ENCODE measurements at places on chromosomes 4 and X. TPM values are rescaled to one million over a fixed set of nuclear protein-coding genes. Genes with fewer than 3 reads are reported as not detected.
A peak's percentile ranks its signal among the peaks of the same experiment; 100 is the strongest.

Gene TTC29
- total RNA-seq, result not detected

Gene HTN3
- not detected for total RNA-seq

Gene AFAP1
- total RNA-seq, result 40.1 TPM

Gene MAGEA4
- total RNA-seq, result not detected

Gene SPANXB1
- not detected for total RNA-seq

Gene REPS2
- 4.9 TPM for total RNA-seq

Gene F8A1
- 2.2 TPM for total RNA-seq

Gene GAB3
- 10.9 TPM for total RNA-seq

Gene VSIG1
- total RNA-seq, result 0.54 TPM

- DNase-seq, result no peak
Observed at GRCh38 chrX:127552571-127552970, 499.6 kb downstream of the ACTRT1 start.

DNA sequence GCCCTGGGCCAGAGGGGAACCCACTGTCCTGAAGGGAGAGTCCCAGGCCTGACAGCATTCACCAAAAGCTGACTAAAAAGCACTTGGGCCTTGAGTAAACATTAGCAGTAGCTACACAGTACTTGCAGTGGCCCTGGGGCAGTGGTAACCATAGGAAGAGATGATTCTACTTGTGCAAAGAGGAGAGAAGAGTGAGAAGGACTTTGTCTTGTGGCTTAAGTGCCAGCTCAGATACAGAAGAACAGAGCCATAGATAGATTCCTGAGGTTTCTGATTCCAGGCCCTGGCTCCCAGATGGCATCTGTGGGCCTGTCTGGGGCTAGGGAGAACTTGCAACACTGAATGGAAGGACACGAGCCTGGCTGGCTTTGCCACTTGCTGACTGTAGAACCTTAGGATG is 100.5 kb downstream of the PTCHD1 start:
- DNase-seq, result no peak

- DNase-seq, result no peak
Observed at GRCh38 chr4:76987153-76987591, 37.6 kb downstream of the SEPTIN11 start.

- no peak for DNase-seq
Observed at GRCh38 chrX:109601486-109601885, 23.5 kb downstream of the KCNE5 start.

- no peak for DNase-seq
Observed at GRCh38 chr4:169902658-169903345, 123.4 kb downstream of the MFAP3L start.

DNA sequence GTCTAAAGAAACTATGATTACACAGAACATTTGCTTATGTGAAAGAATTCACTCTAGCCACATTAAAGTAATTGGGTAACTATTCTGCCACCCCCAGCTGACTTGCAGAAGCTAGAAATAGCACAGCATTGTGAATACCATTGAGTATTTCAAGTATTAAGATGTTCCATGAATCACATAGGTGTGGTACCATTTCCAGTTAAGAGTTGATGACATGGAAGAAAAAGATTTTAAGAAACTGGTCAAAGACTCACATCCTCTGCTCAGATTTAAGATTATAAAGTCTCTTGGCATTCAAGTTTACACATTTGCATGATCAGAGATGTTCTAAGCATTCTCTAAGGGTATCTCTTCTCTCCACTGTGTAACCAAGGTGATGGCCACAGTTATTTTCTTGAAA is 287.5 kb downstream of the CAMK2D start:
- DNase-seq, result no peak

DNA sequence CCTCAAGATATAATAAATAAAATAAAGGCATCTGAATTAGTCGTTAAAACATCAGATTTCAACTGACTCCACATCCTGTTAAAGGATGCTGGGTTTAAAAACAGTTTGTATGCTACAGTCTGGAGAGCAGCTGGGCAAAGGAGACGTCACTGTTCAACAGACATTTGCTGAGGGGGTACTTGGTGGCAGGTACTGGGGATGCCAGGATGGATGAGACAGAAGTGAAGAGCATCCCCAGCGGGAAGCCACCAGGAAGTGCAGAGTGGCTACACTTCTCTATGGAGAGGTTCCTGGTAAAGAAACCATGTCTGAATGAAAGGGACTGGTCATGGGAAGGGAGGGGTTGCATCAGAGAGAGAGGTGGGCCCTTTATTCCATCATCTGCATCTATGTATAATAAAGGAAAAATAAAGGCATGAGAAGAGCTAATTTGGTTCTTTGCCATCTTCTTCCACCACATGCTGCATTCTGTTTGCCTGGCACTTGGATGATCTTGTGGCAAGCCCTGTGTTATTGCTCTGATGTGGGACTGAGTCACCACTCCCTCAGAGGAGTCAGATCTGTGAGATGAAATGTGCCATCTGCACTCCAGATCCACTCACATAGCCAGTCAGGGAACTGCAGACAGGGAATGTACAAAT is 145.0 kb downstream of the SOWAHB start:
- peak; percentile 35 for DNase-seq

DNA sequence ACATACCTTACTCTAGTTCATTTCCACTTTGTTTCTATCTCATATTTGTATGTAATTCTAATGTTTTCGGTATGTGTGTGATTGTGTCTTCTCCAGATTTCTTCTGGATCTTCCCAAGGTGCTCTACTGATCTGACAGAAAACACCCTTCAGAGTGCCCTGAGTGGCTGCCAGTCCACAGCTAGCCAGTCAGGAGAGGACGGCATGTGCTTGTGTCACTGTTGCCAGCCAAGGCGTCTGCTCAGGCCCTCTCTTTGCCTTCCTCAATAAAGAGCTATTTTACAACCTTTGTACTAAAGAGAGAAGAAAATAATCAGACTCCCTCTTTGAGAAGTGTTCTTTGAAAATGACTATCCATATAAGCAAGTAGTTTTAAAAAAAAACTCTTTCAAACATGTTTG is 29.0 kb downstream of the CD99L2 start:
- no peak for DNase-seq

DNA sequence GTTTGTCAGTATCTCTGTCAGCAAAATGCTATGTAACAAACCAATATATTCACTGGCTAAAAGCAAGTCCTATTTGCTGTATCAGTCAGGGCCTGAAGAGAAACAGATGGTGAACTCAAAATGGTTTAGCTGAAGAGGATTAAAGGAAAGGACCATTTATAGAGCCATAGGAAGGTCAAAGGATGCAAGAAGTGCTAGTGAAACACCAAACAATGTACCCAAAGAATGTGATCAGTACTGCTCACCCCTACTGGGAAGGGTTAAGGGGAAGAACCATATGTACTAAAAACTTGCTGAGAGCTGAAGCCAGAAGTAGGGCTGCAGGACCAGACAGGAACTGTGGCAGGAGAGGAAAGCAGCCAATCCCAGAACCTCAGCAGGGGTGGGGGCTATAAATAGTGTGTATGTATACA is 479.3 kb downstream of the INPP4B start:
- no peak for DNase-seq

GRCh38 chrX:55754861-55755294 is 37.3 kb downstream of the RRAGB start:
- no peak for DNase-seq

DNA sequence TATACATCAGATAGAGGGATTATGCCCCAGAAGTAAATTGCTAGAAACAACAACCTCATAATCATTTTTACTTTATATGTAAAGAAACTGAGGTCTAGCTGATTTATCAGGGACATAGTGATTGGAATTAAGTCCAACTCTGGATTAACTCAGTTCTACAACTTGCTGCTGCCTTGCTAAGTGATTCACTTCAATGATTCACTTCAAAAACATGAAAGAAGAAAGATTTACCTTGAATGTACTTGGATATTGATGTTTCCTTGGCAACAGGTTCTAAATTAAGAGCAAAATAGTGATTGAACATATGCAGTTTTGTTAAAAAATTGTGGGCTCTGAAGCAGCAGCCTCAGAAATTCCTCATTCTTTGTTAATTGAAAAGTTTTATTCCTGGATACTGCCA is 99.8 kb upstream of the H2AZ1 start:
- DNase-seq, result no peak

- DNase-seq, result no peak
Observed at GRCh38 chr4:19729886-19730651, 521.6 kb upstream of the SLIT2 start.

DNA sequence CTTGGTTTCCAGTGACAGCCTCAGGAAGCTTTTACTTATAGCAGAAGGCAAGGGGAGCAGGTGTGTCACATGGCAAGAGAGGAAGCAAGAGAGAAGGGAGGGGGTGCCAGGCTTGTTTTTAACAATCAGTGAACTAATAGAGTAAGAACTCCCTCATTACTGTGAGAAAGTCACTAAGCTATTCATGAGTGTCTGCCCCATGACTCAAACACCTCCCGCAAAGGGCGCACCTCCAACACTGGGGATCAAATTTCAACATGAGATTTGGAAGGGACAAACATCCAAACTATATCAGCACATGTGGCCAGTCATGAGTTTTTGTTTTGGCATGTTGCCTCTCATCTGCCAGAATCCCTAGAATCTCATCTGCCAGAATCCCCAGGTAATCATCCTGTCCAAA is 183.5 kb upstream of the C1QTNF7 start:
- no peak for DNase-seq

DNA sequence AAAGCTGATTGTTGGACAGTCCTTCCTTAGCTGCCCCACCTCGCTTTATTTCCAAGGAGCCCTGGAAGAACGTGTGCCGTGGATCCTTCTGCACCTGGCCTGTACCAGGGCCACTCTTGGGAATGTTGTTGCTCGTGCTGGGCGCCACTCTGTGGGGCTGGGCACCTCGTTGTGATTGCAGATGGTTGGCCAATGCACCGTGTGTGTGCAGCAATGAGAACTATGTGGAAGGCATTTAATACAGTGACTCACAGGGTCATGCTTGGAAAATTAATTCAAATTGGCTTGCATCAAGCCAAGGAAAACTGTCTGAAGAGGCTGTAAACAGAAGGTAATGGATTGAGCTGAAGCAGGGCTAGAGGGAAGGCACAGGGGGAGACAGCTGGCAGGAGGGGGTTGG is 37.0 kb upstream of the CD99L2 start:
- no peak for DNase-seq

- no peak for DNase-seq
Observed at GRCh38 chr4:5843573-5844530, 49.0 kb downstream of the CRMP1 start.

DNA sequence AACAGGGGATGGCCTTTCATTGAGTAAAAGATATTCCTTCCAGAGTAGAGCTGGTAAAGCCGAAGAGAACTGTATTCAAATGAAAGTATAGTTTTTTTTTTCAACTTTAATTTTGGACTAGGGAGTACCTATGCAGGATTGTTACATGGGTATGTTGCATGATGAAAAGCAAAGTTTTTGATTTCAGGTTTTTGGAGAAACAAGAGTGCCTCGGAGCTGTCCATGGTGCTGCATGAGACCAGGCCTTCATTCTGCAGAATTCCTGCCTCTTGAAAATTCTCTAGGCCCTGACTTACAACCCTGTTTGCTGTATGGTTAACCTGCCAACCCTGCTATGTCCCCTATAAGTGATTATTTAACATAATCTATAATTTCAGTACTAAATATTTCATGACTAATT is 1065.7 kb upstream of the FTHL17 start:
- no peak for DNase-seq

GRCh38 chr4:4506961-4507360 is 34.9 kb downstream of the STX18 start:
- no peak for DNase-seq

DNA sequence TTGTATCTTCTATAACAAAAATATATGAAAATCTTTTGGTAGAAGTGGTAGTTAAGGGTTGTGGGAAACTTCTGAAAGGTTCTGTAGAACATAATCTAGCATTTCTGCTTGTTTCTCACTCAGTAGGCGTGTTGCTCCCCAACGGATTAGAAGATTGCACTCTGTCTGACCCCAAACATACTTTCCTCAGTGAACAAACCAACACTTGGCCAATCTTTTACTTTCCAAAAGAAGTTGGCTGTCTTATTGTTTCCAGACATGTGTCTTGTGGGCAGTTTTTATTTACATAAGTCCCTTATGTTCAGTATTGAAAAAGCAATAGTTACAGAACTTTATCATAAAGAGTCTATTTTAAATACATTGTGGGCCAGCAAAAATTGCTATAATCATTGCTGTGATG is 312.8 kb upstream of the EPHA5 start:
- no peak for DNase-seq

- no peak for DNase-seq
Observed at GRCh38 chr4:14863418-14864364, 138.6 kb upstream of the CPEB2 start.

DNA sequence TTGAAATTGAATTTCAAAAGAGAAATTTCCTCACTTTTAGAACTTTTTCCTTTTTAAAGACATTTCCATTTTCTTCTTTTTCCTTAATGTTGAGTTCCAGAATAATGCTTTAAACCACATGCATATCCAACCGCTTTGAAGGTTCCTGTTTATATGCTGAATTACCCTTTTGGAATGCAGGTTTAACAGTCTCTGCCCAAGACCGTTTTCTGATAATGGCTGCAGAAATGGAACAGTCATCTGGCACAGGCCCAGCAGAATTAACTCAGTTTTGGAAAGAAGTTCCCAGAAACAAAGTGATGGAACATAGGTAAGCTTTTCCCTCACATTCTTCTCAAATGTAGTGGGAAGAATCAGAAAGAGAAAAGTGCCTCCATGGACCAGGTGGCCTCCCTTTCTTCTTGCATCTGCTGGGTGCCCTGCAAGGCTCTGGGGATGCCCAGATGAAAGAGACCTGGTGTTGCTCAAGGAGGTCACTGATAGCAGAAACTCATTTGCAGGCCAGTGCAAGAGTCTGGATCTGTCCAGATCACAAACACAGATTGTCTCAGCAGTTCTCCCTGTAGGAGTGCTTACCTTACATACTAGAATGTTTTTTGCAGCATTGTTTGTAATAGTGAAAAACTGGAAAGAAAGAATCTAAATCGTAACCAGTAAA is 42.9 kb downstream of the MOSPD2 start:
- no peak for DNase-seq

- no peak for DNase-seq
Observed at GRCh38 chr4:89797117-89797516, 39.8 kb downstream of the SNCA start.

GRCh38 chr4:80187677-80188076 is 9.6 kb upstream of the PRDM8 start:
- no peak for DNase-seq

DNA sequence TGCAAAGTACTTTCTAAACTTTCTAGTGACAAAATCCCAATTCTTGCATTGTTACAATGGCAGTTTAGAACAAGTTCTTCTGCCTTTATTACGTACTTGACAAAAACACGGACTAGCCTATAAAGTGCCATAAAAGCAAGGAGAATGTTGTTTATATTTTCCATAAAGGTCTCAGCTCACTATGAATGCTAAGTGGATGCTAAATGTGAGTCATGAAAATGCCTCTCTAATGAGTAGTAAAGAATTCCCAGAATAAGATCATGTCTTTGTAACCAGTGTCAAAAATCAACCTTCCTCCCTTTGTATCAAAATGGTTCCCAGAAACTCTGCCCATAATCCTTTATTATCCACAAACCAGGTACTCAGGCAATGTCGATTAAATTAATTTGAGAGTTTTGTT is 539.8 kb upstream of the SLIT2 start:
- DNase-seq, result no peak

DNA sequence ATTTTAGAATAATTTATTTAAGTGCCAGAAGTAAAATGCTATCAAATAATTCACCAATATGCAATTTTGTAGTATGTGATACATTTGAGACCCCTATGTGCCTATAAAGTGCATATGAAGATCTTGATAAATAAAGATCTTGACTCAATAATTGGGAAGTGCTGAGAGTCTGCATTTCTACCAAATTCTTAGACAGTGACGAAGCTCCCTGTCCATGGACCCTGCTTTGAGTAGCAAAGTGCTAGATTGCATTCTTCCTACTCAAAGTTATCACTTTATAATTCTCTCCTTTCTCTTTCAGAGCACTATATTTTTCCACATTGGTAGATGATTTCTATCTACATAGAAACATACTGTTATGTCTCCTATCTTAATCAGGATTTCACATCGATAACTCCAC is 1393.9 kb downstream of the ARAP2 start:
- DNase-seq, result no peak

All from thoracic aorta (tissue), 2 donors.